ENCODE measurements at places on chromosomes 2 and 18.

DNA sequence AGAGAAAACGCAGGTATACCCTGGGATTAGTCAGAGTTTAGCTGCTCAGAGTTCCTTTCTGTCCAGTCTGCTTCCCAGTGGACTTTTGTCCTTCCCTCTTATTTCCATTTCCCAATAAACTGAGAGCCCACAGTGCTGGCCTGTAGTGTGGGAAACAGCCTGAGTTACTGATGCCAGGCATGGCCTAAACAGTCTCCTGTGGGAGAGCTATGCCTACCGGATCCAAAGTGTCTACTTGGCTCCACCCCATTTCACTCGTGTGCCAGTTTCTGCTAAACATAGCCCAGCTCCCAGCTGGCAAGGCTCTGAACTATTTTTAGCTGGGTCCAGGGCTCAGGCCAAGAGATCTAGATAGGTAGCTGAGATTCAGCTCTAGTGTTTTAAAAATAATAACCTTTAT lies 15.6 kb upstream of the PPP1CB start:
- DNase-seq, result no peak

DNA sequence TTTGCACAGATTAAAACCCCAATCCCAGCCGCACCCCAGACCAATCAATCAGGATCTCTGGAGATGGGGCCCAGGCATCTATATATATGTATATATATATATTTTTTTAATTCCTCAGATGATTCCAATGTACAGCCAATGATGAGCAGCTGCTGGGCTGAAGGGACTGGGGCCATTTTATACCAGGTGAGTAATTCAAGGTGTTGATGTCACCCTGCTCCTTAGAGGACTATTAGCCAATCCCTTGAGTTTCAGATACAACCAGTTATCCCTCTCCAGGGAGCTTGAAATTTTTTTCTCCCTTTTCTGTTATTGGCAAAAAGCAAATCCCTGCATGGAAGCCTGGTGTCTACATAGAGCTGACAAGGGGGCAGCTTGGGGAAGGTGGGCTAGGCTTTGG lies 59.8 kb downstream of the MCFD2 start:
- no peak for DNase-seq

- DNase-seq, result no peak
Observed at GRCh38 chr18:44729631-44730101, 49.0 kb downstream of the SETBP1 start.

DNA sequence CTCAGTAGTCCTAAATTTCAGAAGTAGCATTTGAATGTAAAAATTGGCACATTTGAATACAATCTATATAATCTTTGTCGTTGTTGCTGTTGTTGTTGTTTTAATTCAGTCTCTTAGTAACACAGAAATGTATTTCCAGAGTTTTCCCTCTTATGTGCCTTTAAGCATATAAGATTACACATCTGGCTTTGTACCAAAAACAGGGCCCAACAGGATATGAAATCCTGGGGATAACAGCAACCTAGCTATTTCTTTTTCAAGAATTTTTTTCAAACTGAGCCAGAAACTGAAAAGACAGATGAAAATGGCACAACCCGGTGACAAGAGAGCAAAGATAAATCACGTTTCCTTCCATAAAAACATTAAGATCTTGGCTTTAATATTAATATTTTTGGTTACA lies 906.7 kb downstream of the NRXN1 start:
- no peak for DNase-seq

GRCh38 chr2:191699341-191699945 lies 21.5 kb downstream of the NABP1 start:
- DNase-seq, result no peak

- DNase-seq, result no peak
Observed at GRCh38 chr2:122886479-122887145, 1131.2 kb downstream of the TSN start.

DNA sequence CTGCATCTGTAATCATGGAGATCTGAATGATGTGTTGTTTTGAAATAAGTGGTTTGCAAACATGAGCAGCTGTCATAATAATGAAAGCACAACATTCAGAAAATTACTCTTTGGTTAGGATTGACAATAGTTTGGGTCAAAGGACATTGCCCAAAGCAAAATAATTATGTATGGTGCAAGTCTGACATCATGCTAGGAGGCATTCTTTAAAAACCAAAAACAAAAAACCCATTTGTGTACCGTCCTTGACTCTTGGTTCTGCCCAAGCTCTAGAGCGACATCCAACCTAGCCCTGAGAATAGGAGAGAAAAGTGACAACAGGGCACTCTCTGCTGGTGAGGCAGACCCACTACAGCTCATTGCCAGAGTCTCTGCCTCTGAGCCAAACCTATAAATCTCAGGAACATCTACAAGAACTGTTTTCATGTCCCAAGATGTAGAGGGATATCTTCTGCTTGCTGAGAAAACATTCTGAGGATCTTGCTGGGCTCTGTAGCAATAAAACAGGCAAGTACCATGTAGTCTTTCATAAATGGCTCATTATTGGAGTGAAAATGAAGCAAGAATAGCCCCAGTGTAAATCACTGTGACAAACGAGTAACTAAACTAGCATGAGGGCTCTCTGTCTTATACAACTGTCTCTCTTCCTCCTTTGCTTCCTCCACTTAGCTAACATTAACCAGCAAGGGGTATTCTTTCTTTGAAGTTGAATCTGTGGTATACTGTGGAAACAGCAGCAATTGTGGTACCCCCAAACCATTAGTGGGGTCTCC lies 266.8 kb upstream of the CXCR4 start:
- DNase-seq, result no peak

GRCh38 chr2:218192902-218193430 lies 24.0 kb upstream of the ARPC2 start:
- no peak for DNase-seq

DNA sequence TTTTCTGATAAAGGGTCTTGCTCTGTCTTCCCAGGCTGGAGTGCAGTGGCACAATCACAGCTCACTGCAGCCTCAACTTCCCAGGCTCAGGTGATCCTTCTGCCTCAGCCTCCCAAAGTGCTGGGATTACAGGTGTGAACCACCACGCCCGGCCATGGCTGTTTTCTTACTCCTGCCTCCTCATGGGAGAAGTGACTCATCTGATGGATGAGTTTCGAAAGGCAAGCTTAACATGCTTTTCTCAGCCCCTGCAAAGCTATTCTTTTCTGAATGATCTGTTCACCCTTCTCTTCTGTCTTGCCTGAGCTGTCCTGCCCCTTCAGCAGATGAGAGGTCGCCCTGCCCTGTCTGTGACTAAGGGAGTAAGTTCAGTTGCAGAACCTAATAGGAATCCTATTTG lies 929 bp upstream of the CREG2 start:
- DNase-seq, result no peak
